ENCODE measurements at places on chromosomes 16 and 17.

DNA sequence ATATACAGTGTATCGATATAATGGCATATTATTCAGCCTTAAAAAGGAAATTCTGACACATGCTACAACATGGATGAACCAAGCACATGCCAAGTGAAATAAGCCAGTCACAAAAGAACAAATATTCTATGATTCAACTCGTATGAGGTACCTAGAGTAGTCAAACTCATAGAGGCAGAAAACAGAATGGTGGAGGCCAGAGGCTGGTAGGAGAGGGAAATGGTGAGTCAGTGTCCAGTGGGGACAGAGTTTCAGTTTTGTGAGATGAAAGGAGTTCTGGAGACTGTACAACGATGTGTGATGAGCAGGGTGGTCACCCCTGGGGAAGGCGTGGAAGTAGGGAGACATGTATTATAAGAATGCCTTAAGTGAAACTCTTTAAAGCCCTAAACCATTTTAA, 39.9 kb downstream of the RNF157 start:
- no peak for DNase-seq

- peak; percentile 20 for DNase-seq
These were observed 42.8 kb downstream of the COG7 start for GRCh38 chr16:23410176-23410575.

DNA sequence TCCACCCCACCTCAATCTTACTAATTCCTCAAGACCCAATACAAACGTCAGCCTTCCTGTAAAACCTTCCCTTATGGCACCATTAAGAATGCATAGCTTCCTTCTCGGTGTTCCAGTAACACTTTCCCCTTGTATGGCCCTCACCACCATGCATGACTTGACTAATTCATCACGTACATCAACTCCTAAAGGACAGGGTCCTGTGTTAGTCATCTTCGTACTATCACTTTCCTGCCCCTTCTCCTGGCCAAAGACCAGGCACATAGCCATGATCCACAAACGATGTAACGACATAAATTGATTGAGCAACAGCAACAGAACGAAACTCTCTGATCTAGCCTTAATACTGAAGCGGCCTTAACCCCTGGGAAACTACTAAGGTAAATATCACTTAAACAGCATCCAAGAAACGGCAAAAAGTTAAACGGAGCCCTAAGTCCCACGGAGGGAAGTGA, 612 bp downstream of the PSMD12 start:
- DNase-seq = no peak

DNA sequence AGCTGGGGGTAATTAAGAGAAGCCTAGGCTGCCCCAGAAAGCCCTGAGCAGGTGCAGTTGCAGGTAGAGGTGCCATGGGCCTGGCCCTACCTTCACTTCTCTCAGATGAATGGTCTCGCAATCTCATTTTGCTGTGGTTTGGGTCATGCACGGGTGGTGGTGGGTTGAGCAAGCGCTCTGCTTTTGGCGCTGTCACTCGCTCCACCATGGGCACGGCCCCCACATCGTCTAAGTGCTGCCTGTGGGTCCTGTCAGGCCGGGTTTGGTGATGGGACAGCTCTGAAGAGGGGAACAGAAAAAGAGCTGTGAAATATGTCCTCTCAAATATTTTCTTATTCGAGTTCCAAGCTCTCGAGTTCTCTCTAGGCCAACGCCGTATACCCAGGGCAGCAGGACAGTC, 39.9 kb downstream of the STH start:
- no peak for DNase-seq

GRCh38 chr17:30093463-30094147, 23.0 kb upstream of the NSRP1 start:
- peak; percentile 58 for DNase-seq

DNA sequence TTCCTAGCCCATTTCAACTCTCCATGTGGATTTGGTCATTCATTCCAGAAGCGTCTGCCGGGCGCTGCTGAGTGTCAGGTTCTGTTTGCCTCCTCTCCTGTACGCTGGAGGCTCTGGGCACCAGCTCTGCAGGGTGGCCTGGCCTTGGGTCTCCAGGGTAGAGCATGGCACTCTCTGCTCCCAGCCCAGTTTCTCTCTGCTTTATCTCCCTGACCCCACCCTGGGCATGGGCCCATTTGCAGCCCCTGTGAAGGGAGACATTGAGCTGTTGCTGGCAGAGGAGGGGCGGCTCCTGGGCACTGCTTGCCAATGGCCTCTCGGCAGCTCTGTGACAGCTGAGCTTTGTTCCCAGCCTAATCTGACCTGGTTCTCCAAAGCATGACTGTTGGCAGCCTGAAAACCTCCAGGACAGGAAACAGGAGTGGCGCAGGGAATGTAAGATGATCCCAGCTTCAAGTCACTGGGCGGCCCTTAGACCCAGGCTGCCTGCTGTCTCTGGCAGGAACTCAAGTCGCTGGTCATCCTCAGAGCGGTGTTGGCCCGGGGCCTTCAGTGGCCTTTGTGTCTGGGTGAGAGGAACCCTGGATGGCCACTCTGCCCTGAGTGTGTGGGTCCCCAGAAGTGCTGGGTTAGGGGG, 146.8 kb downstream of the SEC14L1 start:
- peak; percentile 82 for DNase-seq

DNA sequence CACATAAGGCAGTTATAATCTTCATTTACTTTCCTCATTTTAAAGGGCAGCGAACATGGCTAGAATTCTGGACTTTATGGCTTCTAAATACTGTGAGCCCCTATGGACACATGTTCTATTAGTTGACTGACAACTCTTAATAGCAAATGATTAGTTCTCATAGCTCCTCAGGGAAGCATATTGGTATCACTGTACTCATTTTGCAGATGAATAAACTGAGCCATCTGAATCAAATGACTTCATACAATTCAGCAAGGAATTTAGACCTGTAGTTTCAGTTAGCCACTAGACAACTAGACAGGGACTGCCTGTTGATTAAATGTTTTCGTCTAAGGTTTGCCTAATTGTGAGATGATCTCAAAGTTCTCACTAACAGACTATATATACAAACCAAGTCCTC, 9.7 kb downstream of the TOB1 start:
- DNase-seq = no peak

- no peak for DNase-seq
These were observed 45.3 kb downstream of the BRD7 start for GRCh38 chr16:50323335-50324011.

DNA sequence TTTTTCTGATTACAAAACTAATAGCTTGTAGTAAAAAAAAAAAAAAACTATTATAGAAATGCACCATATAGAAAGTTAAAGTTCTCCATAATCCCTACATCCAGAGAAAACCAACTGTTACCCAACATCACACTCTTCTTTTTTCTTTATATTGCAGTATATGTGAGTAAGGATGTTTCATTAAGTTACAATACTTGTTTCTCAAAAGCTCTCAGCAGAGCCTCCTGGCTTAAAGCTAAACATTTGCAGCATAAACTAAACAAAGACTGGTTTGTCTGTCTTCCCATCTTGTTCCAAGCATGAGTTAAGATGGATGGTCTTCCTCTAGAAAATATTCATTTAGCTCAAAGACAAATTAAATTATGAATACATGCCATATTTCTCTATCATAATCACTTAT, 25.2 kb downstream of the GRB2 start:
- no peak for DNase-seq

DNA sequence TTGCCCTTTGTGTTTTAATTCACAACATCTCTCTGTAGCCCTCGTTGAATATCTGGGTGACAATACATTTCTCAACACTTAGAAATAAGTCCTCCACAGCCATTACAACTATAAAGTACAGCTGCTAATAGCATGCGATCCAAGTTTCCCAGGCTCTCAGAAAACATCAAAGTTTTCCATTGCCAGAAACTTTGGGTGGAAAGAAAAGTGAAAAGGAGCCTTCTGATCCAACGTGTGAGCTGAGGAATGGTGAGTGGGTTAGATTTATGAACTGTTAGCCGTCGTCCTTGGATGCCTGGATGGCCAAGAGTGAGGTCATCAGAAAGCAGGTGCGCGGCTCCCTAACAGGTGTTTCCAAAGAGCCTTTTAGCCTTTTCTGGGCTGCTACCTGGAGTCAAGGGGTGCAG, 258.0 kb downstream of the PMP22 start:
- no peak for DNase-seq

DNA sequence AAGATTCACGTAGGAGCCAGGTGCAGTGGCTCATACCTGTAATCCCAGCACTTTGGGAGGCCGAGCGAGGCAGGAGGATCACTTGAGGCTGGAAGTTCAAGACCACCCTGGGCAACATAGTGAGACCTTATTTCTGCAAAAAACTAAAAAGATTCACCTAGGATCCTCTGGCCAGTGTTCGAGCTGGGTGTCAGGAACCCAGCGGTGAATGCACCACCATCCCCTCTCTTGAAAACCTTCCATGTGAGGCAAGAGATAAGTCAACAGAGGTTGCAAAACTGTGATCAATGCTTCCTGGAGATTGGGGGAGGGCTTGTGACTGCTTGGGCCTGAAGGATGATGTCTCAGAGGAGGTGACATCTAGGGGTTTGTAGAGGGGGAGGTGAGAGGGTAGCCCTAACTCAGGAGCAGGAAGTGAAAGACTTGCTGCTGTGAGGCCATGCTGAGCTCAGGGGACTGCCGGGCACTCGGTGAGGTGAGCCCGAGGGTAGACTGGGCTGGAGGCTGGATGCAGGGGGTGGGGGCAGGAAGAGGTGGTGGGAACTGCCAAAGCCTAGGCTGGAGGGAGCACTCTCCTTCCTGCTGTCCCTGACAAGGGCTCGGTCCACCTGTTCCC, 11.7 kb downstream of the GJD3 start:
- no peak for DNase-seq

DNA sequence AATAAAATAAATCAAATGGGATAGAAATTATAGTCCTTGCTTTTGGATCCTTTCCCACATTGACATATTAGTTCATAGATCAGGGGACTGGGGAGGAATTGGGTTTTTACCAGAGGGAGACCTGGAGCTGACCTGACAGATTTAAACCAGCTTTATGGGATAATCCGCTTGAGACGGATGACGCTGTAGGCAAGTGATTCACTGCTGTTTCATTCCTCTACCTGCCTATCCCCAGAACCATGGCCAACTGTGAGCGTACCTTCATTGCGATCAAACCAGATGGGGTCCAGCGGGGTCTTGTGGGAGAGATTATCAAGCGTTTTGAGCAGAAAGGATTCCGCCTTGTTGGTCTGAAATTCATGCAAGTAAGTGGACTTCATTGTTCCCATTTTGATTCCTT, 2.1 kb downstream of the NME1 start:
- DNase-seq = no peak

- DNase-seq = no peak
These were observed 183.9 kb downstream of the TOX3 start for GRCh38 chr16:52363082-52363481.

DNA sequence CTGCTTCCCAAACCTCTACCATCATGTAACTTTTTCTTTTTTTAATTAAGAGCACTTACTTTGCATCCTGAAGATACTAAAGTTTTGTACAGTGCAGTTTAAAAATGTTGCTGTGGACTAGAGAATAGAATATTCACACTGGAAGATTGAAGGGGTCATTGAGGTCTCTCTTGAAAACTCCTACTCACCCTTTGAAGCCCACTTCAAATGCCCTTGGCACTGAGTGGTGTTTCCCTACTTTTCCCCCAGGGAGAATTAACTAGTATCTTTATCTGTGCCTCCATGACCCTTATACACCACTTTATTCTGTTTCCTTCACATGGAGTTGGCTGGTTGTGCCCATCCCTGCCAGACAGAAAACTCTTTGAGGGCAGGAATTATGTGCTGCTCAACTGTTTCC, 19.6 kb upstream of the CRHR1 start:
- DNase-seq = no peak

Measured in NCI-H1092 treated with DMSO at 0.1 percent for 48 hours (cell line).